ENCODE measurements at places on chromosomes 2 and 18. TPM values are rescaled to one million over a fixed set of nuclear protein-coding genes. Genes with fewer than 3 reads are reported as not detected.

VAMP5 gene
- total RNA-seq: 45.3 TPM

GRCh38 chr2:46010925-46011490 is 286.2 kb upstream of the EPAS1 start:
- peak; percentile 79 for DNase-seq

- DNase-seq: no peak
Measured at GRCh38 chr2:229601936-229602335, 112.4 kb downstream of the DNER start.

MDH1B gene
- total RNA-seq: 0.33 TPM

LAMA3 gene
- 15.9 TPM for total RNA-seq

DNA sequence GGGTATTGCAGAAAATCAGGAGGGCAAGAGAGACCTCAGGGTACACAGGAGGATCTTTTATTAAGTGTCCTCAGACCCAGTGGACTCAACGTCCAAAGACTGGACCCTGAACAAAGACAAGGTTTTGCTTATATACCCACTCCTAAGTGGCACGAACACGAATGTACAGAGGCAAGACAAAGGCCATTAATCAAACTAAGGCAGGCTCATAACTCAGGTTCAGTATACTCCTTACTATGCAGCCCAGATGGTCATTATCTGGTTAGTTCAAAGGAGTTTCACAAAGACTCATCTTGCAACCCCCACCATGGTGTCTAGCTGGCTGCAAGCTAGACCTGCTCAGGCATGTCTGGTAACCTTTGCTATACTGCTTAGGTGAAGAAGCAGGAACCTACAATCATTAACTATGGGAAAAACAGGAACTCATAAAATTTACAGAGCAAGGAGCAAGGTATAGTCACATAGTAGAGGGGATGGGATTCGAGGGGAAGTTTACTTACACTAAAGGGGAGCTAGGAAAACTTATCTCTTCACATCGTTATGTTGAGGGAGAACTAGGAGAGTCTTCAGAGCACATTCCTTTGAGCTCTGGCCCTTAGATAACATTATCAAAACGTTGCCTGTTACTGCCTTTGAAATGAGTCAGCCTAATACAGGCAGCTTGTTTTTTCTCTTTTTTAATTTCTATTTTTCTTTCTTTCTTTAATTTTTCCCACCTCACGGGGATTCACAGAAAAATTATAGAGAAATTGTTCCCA is 33.9 kb downstream of the SLC4A3 start:
- no peak for DNase-seq

GRCh38 chr18:23938043-23938756 is 76.4 kb upstream of the TTC39C start:
- no peak for DNase-seq

PTPRN gene
- not detected for total RNA-seq

DNA sequence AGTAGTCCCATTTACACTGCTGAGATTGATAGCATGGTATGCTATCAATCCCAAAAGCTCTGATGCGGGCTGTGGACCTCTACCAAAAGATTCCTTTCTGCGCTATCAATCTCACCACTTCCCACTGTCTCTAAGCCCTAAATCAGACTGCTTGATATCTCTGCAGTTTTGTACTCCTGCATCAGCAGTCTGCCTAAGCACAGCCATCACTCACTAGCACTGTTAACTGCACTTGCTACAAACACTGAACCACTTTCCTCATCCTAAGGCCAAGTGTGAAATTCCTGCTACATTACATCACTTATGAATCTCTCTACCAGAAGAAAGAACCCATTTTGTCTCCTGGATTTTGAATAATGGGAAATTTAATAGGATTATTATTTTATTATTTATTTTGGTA is 237.0 kb downstream of the HNMT start:
- no peak for DNase-seq
